CD8-positive, alpha-beta memory T cell (primary cell): ENCODE measurements at places on chromosomes 1 and 21.

DNA sequence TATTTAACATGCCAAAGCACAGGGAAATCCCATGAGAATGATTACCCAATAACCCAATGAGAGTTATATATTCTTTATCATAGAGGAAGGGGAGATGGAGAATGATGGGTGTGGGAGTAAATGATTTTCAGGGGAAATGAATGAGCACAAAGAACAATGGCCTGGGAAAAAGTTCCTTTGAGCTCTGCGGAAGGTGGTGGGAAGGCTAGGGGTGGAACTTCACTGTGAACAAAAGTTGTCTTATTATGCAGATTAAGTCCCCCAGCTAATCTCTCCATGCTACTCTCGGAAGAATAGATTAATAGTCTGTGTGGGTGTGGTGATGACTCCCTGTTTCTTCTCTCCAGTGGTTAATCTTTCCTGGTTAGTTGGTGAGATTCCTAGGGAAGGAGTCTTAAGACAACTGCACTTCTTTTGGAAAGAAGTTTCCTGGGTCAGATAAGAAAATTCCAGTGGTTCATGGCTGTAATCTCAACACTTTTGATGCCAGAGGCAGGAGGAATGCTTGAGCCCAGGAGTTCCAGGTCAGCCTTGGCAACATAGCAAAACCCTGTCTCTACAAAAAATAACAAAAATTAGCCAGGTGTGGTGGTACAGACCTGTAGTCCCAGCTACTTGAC is 71.6 kb downstream of the DNTTIP2 start:
- H3K4me1 ChIP-seq, result no peaks in the 10 kb centered on the region
- no peaks in the 10 kb centered on the region for H3K27me3 ChIP-seq
- H3K4me3 ChIP-seq, result no peak overlapping the region

GRCh38 chr1:231241750-231242149 is 738 bp downstream of the GNPAT start:
- peak overlapping the region; percentile 100 for H3K4me3 ChIP-seq
- H3K27ac ChIP-seq, result peak overlapping the region; percentile 88
- H3K36me3 ChIP-seq, result peaks cover 14% of the 10 kb centered on the region
- no peaks in the 10 kb centered on the region for H3K27me3 ChIP-seq
- DNase-seq, result no peak
- H3K4me1 ChIP-seq, result peaks cover 47% of the 10 kb centered on the region

- no peak for DNase-seq
- no peak overlapping the region for H3K4me3 ChIP-seq
- no peaks in the 10 kb centered on the region for H3K4me1 ChIP-seq
- H3K27ac ChIP-seq, result no peak overlapping the region
Observed at GRCh38 chr1:27795601-27796000, 22.6 kb downstream of the STX12 start.

- DNase-seq, result no peak
- no peaks in the 10 kb centered on the region for H3K4me1 ChIP-seq
- H3K27ac ChIP-seq, result no peak overlapping the region
- H3K4me3 ChIP-seq, result no peak overlapping the region
- no peaks in the 10 kb centered on the region for H3K27me3 ChIP-seq
- no peaks in the 10 kb centered on the region for H3K36me3 ChIP-seq
Observed at GRCh38 chr1:199549421-199549820, 478.1 kb upstream of the NR5A2 start.

DNA sequence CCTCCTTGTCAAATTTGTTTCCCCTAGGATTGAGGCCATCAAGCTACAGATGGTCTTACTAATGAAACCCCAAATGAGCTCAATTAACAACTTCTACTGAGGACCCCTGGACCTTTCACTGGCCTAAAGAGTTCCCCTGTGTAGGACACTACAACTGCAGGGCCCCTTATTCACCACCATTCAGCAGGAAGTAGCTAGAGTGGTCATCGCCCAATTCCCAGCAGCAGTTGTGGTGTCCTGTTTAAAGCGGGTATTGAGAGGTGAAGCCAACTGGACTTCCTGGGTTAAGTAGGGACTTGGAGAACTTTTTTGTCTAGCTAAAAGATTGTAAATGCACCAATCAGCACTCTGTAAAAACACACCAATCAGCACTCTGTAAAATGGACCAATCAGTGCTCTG is 1466.9 kb downstream of the KCNT2 start:
- H3K4me3 ChIP-seq, result no peak overlapping the region
- no peak overlapping the region for H3K27ac ChIP-seq
- no peak for DNase-seq
- H3K36me3 ChIP-seq, result no peaks in the 10 kb centered on the region
- H3K27me3 ChIP-seq, result no peaks in the 10 kb centered on the region

DNA sequence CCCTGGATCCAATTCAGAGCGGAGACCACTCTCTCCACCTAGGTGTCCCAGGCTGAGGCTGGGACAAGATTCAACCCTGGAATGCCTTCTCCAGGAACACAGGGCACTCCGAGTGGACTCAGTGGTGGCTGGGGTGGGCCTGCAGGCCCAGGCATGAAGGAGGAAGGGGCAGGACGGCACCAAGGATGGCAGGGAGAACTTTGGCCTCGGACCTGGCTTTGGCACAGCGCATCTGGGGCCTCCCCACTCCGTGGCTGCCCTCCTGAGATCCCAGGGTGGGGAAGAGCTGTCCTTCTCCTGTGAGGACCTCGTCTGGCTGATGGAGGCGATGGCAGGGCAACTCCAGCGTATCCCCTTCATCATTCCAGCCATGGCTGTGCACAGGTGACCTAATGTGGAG is 35.6 kb downstream of the DHCR24 start:
- peaks cover 9% of the 10 kb centered on the region for H3K36me3 ChIP-seq
- H3K4me1 ChIP-seq, result no peaks in the 10 kb centered on the region
- no peaks in the 10 kb centered on the region for H3K27me3 ChIP-seq
- no peak for DNase-seq

- peak; percentile 15 for DNase-seq
- no peaks in the 10 kb centered on the region for H3K27me3 ChIP-seq
- no peaks in the 10 kb centered on the region for H3K36me3 ChIP-seq
- peaks cover 55% of the 10 kb centered on the region for H3K4me1 ChIP-seq
- no peak overlapping the region for H3K27ac ChIP-seq
Observed at GRCh38 chr1:205275133-205275532, 46.4 kb downstream of the NUAK2 start.

- no peaks in the 10 kb centered on the region for H3K27me3 ChIP-seq
- no peak overlapping the region for H3K27ac ChIP-seq
- H3K4me1 ChIP-seq, result peaks cover 81% of the 10 kb centered on the region
- H3K4me3 ChIP-seq, result no peak overlapping the region
Observed at GRCh38 chr1:167442142-167442848, 76.0 kb downstream of the CD247 start.

- H3K4me1 ChIP-seq, result no peaks in the 10 kb centered on the region
- no peak overlapping the region for H3K4me3 ChIP-seq
- H3K27ac ChIP-seq, result no peak overlapping the region
- H3K36me3 ChIP-seq, result no peaks in the 10 kb centered on the region
- no peak for DNase-seq
Observed at GRCh38 chr1:181739214-181739613, 255.9 kb downstream of the CACNA1E start.

- no peak overlapping the region for H3K4me3 ChIP-seq
- no peaks in the 10 kb centered on the region for H3K27me3 ChIP-seq
- no peaks in the 10 kb centered on the region for H3K36me3 ChIP-seq
- no peak for DNase-seq
- no peak overlapping the region for H3K27ac ChIP-seq
Observed at GRCh38 chr1:1334835-1335234, 3.8 kb downstream of the TAS1R3 start.

GRCh38 chr1:114063544-114063943 is 84.3 kb downstream of the OLFML3 start:
- no peaks in the 10 kb centered on the region for H3K36me3 ChIP-seq
- H3K4me3 ChIP-seq, result no peak overlapping the region
- no peak for DNase-seq
- H3K4me1 ChIP-seq, result no peaks in the 10 kb centered on the region
- H3K27me3 ChIP-seq, result no peaks in the 10 kb centered on the region

DNA sequence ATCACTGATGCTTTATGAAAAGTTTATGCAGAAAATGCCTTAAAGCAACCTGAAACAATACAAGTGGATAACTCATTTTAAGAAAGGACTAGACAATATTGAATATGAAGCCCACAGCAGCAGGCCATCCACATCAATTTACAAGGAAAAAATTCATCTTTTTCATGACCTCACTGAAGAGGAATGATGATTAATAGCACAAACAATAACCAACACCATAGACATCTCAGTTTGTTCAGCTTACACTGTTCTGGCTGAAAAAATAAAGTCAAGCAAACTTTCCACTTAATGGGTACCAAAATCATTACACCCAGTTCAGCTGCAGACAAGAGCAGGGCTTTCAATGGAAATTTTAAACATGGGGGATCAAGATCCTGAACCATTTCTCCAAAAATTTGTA is 380.6 kb upstream of the NEGR1 start:
- H3K27me3 ChIP-seq, result no peaks in the 10 kb centered on the region
- no peaks in the 10 kb centered on the region for H3K36me3 ChIP-seq
- no peak for DNase-seq

- H3K27me3 ChIP-seq, result peaks cover 4% of the 10 kb centered on the region
- H3K4me3 ChIP-seq, result no peak overlapping the region
- no peaks in the 10 kb centered on the region for H3K4me1 ChIP-seq
- no peak for DNase-seq
Observed at GRCh38 chr1:65688848-65689247, 103.8 kb upstream of the PDE4B start.

DNA sequence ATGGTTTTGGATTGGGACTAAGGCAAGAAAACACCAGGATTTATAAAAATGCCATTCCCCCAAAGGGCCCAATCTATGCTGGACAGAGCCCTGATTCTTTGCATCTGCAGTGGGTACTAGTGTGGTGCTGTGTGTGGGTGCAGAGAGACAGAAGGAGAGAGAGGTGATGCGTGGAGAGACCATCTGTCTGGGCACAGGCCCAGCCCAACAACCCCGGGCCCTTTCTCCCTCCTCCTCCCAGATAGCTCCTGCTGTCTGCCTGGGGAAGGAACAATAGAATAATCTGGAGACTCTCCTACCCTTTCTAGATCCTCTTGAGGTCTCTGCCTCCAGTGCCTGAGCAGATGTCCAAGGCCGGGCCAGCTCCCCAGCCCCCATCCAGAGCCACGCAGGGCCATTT is 15.1 kb downstream of the KIAA1614 start:
- H3K4me1 ChIP-seq, result no peaks in the 10 kb centered on the region
- no peaks in the 10 kb centered on the region for H3K27me3 ChIP-seq
- H3K36me3 ChIP-seq, result no peaks in the 10 kb centered on the region

GRCh38 chr1:205270271-205270670 is 42.5 kb downstream of the TMCC2 start:
- no peak overlapping the region for H3K4me3 ChIP-seq
- H3K36me3 ChIP-seq, result no peaks in the 10 kb centered on the region
- H3K4me1 ChIP-seq, result peaks cover 18% of the 10 kb centered on the region
- H3K27me3 ChIP-seq, result no peaks in the 10 kb centered on the region
- H3K27ac ChIP-seq, result no peak overlapping the region

GRCh38 chr1:219174460-219175211 is 958 bp downstream of the LYPLAL1 start:
- H3K27me3 ChIP-seq, result no peaks in the 10 kb centered on the region
- peak; percentile 14 for DNase-seq
- peaks cover 26% of the 10 kb centered on the region for H3K4me1 ChIP-seq
- peak overlapping the region; percentile 67 for H3K27ac ChIP-seq
